ENCODE measurements at places on chromosomes 12 and 14.

GRCh38 chr12:85796001-85796400 is 40.2 kb downstream of the RASSF9 start:
- no peak for DNase-seq

GRCh38 chr12:6697584-6698351 is 2.8 kb downstream of the PIANP start:
- DNase-seq, result no peak

GRCh38 chr12:49231878-49232655 is 32.8 kb upstream of the TUBA1C start:
- no peak for DNase-seq

GRCh38 chr14:100428727-100429126 is 105.6 kb downstream of the SLC25A47 start:
- no peak for DNase-seq

GRCh38 chr12:105858981-105859710 is 279.6 kb downstream of the NUAK1 start:
- no peak for DNase-seq

DNA sequence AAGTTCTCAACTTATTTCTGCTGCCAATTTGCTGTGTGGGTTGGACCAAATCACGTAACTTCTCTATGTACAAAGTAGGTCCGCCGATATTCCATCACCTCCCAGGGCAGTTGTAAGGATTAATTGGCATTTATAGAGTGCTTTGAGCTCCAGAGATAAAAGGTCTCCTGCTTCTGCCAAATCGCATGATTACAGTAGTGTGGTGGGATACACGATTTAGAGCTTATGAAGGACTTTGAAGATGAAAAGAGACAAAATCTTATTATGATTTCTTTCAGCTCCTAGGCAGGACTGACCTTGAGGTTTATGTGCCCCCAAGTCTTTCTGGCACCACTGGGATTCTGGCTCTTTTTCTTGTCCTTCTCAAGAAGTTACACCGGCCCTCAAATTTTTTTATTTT is 84.7 kb downstream of the TBC1D30 start:
- DNase-seq, result no peak

DNA sequence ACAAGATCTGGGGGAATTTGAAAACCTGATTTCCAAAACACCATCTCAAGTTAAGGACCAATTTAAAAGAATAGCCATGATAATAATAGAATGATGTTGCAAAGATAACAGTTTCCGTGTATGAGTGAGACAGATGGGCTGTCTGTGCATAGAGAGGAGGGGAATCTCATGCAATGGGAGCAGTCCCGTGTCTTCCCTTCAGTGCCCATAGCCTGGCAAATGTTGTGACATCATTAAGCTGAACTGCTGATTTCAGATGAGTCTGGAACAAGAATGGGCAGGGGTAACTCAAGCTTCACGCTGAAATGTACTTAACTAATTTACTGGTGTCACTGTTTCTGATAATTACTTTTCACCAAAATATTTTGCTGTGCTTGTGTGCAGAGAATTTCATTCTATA is 454.0 kb downstream of the FOXG1 start:
- no peak for DNase-seq

- no peak for DNase-seq
Observed at GRCh38 chr12:18797604-18798003, 59.7 kb downstream of the CAPZA3 start.

DNA sequence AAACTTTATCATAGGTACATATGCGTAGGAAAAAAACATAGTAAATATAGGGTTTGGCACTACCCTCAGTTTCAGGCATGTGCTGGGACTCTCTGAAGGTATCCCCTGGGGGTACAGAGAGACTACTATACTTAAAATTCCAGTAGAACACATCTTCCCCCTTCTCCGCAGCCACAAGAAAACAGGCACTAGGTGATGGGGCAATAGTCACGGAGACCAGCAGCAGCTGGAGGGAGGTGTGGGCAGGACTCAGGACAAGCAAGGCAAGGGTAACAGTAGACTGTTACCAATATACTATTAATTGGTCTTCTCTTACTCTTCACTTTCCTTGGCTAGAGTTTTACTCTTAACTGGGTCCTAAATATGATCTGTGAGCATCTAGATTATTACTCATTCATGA is 4.6 kb upstream of the PAPOLA start:
- DNase-seq, result no peak

GRCh38 chr12:89721291-89721987 is 12.8 kb upstream of the ATP2B1 start:
- DNase-seq, result no peak

- DNase-seq, result peak; percentile 24
Observed at GRCh38 chr12:80400571-80400991, 43.5 kb upstream of the PTPRQ start.

- peak; percentile 87 for DNase-seq
Observed at GRCh38 chr14:71753126-71753830, 179.0 kb upstream of the RGS6 start.

GRCh38 chr12:113184098-113184899 is 979 bp downstream of the DDX54 start:
- DNase-seq, result no peak

DNA sequence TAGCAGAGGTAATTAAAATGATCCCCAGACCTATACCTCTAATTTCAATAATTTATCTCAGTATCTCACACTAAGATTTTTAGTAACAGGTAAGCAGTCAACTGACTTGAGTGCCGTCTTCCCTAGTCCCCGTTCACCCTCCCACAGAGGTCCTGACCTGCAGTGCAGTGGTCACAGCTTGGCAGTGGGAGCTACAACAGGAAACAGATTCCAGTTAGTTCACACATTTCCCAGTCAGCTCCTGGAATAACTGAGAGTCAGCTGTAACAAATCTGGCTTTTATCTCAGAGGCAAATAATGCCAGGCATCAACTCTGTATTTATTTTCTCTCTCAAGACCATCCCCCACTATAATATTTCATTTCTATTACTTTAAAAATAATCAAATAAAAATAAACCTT is 308.2 kb downstream of the ATP23 start:
- DNase-seq, result no peak

- peak; percentile 12 for DNase-seq
Observed at GRCh38 chr14:50602035-50602434, 42.1 kb downstream of the ATL1 start.

DNA sequence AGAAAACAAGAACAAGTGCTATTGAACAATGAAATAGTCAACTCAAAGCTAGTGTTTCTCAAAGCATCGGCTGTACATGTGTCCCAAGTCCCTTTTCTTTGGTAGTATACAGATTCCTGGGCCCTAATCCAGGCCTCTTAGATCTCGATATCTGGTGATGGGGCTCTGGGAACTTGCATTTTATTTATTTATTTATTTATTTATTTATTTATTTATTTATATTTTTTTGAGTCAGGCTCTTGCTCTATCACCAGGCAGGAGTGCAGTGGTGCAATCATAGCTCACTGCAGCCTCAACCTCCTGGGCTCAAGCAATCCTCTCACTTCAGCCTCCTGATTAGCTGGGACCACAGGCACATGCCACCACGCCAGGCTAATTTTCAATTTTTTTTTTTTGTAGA is 17.1 kb downstream of the SYNDIG1L start:
- no peak for DNase-seq

DNA sequence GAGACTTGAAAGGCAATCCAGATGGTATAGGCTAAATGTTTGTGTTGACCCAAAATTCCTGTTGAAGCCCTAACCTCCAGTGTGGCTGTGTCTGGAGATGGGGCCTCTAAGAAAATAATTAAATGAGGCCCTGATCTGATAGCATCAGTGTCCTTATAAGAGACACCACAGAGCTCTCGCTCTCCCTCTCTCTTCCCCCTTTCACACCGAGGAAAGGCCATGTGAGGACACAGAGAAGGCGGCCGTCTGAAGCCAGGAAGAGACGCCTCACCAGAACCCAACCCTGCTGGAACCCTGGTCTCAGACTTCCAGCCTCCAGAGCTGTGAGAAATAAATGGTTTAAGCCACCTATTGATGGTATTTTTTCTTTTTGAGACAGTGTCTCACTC is 87.5 kb downstream of the SCARB1 start:
- DNase-seq, result no peak

DNA sequence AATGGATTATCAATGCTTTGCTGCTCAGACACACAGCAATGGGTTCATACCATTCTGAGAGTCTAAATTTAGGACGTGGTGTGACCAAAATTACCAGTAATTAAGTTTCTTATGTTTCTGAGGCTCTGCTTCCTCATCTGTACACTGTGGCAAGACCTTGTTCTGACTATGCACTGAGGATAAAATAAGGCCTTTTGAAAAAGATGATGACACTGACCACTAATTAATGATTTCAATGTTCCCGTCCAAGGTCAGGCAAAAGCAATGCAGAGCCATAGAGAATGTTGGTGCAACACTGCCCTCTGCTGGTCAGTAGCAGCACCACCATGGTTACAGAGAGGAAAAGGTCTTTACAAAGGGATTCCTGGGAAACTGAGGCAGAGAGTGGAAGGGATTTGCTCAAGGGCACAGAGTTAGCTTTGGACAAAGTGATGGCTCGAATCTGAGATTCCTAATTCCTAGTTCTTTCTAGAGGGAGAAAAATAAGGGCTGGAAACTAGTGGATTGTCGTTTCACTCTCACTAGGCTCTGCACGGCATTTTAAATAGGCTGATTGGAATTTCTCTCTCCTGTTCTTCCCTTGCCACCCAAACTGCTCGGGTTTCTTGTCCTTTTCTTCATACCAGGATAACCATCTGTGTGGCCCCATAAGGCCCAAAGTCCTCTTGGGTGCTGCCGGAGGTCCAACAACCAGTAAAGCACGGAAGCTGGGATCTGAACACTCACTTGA is 22.3 kb upstream of the P2RX7 start:
- DNase-seq, result peak; percentile 69

DNA sequence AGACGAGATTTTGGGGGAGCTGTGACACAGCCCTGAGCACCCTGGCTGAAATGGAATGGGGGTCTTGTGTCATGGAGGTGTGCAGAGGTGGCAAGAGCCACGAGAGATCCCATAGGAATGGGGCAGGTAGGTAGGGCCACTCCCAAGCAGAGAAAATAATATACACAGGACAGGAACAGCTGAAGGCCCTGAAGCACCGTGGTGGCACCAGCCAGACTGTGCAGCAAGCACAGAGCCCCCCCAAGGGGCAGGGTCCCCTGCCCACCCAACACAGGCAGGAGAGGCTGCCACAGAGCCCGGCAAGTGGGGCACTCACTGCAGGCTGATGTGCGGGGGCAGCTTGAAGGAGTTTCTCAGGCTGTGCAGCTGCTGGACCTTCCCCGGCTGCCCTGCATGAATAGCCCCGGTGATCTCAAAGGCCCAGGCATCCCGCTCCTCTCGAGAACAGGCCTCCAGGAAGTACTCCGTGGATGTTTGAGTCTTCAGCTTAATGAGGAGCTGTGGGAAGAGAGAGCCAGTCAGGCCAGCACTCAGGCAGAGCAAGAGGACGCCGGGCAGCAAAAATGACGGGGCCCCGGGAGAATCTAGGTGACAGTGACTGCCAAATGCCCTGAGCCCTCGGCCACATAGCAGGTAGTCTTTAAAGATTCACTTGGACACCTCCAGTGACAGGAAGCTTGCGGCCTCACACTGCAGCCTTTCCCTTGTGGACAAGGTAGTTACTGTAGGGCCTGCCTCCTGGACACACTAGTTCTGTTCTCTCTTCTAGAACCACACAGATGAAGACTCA is 16.7 kb downstream of the PLEK2 start:
- no peak for DNase-seq

GRCh38 chr12:99436584-99436983 is 211.0 kb upstream of the GARIN6 start:
- no peak for DNase-seq
